ENCODE measurements at places on chromosomes 5 and 9. TPM values are rescaled to one million over a fixed set of nuclear protein-coding genes. Genes with fewer than 3 reads are reported as not detected.

Gene IL9
- not detected for total RNA-seq

Gene PCDH1
- 3.5 TPM for total RNA-seq

Gene PIP5K1B
- total RNA-seq, result not detected

Gene HINT2
- 30.6 TPM for total RNA-seq

Gene AQP7
- total RNA-seq, result not detected

Gene DMGDH
- 0.38 TPM for total RNA-seq

Gene CYSTM1
- total RNA-seq, result 16.0 TPM

Gene PIP5KL1
- 5.5 TPM for total RNA-seq

DNA sequence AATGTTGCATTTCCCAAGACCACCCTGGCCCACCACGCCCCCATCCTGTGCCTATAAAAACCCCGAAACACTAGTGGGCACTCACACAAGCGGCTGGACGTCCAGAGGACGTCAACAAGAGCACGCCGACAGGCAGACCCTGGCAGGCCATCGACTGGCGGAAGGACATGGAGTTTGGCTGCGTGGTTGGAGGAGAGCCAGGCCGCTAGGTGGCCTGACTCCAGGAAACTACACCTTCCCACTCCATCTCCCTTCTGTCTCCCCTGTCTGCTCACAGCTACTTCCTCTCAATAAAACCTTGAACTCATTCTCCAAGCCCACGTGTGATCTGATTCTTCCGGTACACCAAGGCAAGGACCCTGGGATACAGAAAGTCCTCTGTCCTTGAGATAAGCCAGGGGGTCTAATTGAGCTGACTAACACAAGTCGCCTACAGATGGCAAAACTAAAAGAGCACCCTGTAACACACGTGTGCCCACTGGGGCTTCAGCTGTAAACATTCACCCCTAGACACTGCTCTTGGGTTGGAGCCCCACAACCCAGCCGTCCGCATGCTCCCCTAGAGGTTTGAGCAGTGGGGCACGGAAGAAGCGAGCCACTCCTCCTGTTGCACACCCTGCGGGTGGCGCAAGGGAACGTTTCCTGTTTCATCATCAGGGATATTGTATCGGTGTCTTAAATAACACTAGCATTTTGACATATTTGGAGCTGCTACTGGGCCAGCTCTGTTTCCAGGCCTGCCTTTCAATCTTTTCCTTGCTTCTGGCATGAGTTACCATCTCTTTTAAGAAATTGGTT, 54.5 kb upstream of the TAF11L2 start:
- DNase-seq, result no peak

DNA sequence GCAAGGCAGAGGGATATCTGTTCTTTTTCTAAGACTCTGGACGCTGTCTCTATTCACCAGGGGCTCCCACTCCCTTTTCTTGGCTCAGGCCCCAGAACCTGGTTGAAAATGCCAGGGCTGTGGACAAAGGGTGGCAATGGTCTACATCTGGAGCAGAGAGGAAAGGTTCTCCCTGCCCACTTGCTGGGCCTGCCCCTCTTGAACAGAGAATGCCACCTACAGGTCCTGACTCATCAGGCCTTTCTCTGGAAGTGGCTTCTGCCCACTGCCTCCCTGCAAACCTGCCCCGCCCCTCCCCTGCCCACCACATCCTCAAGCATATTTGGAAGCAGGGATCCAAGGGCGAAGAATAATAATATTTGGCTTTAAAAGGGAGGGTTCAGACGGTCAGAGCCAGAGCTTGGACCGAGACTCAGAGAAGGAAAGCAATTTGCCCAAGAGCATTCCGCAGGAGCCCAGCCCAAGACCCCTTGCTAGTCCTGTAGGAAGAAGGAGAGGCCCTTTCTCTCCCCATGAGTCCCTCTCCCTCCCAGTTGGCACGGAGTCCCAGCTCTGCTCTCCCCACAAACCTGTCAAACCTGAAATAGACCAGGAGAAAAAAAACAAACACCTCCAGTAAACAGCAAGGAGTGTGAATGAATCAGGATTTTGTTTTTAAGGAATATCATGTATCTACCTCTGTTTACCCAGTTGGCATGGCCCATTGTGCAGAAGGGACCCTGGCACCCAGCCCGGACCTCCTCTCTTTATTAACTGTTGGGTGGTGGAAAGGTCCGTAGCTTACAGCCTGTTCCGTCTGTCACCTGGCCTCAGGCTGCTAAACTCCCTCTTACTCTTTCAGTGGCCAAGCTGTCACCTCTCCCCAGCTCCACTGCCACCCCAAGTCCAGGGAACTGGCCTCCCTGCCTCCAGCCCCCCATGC, 37.7 kb upstream of the STXBP1 start:
- DNase-seq, result peak; percentile 82

DNA sequence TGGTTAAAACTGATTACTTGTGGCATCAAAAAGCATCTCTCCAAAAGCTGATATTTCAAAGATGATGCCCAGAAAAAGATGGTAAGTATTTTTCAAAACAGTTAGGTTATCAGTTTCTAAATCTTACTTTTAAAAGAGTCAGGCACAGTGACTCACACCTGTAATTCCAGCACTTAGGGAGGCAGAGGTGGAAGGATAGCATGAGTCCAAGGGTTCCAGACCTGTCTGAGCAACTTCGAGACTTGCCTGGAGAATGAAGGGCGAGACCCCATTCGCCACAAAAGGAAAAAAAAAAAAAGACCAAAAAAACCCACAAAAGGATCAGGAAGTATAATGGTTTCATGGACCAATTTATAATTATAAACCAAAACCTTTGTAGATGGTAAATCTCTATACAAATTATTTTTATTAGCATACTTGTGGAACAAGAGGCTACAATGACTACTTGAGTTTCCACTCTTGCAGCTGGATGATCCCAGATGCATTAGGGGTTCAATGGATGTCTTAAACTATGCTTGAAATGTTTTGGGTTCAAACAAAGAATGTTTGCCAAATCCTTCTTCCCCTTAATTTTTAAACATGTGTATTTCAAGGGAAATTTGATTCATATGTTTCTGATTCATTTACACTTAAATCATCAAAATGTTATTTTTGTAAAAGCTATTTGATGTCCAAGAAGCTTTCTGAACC, 96.1 kb downstream of the ADAMTSL1 start:
- DNase-seq, result peak; percentile 18

DNA sequence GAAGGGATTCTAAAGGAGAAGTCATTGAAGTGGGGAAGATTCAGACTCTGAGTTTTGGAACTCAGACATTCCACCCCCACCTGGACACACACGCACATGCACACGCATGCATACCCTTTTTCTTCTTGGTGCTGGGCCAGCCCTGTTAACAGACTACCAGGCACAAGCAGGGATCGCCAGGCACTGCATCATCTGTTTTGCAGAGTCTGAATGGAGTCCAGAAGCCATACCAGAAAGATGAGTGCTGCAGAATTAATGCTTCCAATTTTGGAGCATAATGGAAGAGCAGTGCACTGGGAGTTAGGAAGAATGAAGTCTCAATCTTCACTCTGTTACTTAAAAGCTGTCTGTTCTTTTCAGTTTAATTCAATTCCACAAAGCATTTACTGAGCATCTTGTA, 95.5 kb downstream of the PDE8B start:
- peak; percentile 89 for DNase-seq

- peak; percentile 65 for DNase-seq
Observed at GRCh38 chr5:37751227-37751626, 88.6 kb downstream of the GDNF start.

- DNase-seq, result no peak
Observed at GRCh38 chr5:161396171-161396570, 150.4 kb downstream of the GABRB2 start.

- no peak for DNase-seq
Observed at GRCh38 chr9:86676396-86676795, 270.9 kb downstream of the GAS1 start.

- no peak for DNase-seq
Observed at GRCh38 chr9:100581661-100582060, 3.8 kb downstream of the CAVIN4 start.

DNA sequence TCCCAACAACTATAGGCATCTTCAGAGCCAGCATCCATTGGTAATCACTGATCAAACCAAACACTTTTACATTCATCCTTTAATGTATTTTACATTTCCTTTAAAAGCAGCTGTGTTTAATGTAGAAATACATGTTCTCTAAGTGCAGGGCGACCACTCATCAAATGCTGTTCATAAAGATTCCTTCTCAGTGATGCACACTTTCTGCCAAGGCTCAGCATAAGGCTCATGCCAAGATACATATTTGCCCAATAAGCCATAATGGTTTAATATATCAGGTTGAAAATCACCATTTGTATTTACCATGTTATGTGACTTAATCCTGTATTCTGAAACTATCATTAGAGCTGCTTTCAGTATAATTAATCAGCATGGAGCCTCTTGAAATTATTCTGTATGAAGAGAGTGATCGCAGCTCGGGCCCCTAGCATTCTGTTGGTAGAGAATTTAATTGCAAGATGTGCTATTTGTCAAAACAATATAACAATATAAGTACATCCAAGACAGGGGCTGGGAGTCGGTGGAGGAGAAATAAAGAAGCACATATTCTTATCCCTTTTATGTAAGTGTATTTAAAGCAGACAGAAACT, 267.5 kb downstream of the EBF1 start:
- DNase-seq, result peak; percentile 80

GRCh38 chr5:136675769-136676168, 310.4 kb upstream of the TRPC7 start:
- no peak for DNase-seq

GRCh38 chr5:66828046-66828547, 231.9 kb downstream of the MAST4 start:
- DNase-seq, result no peak

GRCh38 chr9:129451669-129452068, 169.2 kb downstream of the C9orf50 start:
- no peak for DNase-seq

- DNase-seq, result no peak
Observed at GRCh38 chr5:73205305-73205704, 32.3 kb downstream of the TMEM174 start.

- DNase-seq, result no peak
Observed at GRCh38 chr5:405421-405820, 37.6 kb upstream of the EXOC3 start.

GRCh38 chr5:95821110-95822021, 1.2 kb downstream of the GLRX start:
- DNase-seq, result peak; percentile 24

All from GM23248 (cell line).